Non-pigmented ciliary epithelial cell (primary cell): ENCODE measurements at places on chromosomes 12 and 14.

DNA sequence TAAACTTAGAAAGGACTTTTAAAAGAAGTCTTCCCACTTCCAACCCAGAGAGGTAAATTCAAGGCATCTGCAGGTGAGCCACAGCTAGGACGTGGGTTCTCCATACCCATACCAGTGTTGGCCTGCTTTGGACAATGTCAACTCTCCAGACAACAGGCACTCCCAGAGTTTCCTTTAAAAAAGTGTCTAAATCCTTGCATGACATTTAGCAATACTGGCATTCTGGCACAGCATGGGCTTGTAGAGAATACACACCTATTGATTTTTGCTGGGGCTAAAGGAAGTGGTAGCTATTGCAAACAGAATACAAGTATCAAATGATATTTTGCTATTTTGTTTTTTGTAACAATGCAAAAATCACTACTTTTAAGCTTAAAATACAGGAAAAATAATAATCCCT lies 25.8 kb upstream of the DICER1 start:
- DNase-seq: no peak

- DNase-seq: no peak
Measured at GRCh38 chr12:97006585-97006984, 99.5 kb downstream of the NEDD1 start.

DNA sequence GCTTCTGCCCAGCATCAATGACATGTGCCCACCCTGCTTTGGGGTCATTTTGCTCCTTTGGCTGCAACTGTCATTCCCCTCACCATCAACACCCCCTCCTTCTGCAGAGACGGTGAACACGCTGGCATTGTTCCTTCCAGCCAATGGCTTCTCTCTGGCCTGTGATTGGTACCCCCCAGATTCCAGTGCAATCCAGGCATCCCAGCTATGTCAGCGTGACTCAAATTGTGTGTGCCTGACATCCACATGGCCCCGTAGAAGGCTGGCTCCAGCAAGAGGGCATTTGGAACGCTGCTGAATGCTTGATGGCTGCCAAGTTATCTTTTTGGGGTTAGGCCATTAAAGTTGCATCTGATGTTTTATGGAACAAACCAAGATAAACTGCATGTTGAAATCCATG lies 21.0 kb upstream of the CCND2 start:
- DNase-seq: no peak

GRCh38 chr14:81164167-81164774 lies 56.5 kb downstream of the GTF2A1 start:
- peak; percentile 51 for DNase-seq

DNA sequence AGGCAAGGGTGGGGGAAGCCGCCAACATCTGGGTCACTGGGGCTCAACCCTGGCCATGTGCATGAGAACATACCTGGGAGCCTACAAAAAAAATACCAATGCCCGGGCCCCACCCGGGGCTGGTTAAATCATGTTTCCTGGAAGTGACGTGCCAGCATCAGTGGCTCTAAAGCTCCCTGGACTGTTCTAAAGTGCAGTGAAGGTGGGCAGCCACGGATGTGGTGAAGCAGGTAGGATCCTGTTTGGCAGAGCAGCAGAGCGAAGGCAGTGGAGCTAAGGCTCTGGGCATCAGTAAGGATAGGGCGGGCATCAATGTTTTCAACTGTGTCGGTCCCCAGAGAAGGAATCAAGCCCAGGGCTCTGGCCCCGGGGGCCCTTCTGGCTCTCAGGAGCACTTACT lies 525 bp upstream of the GPR68 start:
- DNase-seq: no peak

DNA sequence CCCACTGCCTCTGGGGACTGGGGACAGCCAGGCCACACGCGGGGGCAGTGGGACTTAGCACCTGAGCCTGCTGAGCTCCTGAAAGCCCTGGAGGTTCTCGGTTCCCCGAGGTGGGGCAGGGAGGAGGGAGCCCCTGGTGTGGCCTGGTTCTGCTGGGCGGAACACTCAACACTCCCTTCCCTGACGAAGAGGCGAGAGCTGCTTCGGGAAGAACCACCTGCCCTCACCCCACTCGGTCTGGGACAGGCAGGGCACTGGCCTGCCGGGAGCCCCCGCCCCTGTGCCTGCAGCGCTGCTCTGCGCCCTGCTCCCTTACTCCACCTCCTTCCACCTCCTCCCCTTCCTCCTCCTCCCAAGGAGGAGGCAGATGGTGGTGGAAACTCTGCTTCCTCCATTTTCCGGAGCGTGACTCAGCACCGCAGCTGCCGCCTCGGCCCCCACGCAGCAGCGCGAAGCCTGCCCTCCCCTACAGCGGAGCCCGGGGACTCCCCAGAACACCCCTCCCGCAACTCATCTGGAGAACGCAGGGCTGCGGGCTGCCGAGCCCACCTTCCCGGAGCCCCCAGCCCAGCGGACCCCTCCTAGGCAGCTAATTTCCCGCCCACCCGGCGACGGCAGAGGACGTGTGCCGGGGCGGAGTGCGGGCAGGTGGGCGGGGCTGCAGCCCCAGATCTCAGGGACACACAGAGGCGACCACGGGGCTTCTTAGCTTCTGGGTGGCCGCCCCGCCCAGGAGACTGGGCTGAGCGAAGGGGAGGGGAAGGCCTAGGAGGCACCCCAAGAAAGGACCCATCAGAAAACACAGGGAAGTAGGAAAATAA lies 11.7 kb upstream of the INF2 start:
- DNase-seq: peak; percentile 48

DNA sequence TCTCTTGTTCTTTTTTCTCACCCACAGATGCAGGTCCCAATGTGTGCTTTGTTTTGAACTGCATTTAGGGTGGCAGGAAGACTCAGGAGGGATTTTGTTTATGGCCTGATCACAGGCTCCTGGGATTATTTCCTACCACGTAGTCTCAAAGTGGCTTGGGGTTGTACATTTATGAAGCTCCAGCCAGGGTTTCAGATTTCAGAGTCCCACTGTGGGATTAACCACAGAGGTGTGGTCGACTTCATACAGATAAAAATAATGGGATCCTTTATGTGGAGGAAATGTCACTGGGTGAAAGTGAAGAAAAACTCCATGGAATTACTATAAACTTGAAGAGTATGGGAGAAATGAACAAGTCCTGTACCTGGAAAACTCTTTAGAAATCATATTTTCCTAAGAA lies 14.2 kb upstream of the PPP1R1A start:
- DNase-seq: no peak

- DNase-seq: no peak
Measured at GRCh38 chr12:52054833-52055730, 3.8 kb downstream of the NR4A1 start.

GRCh38 chr12:79426121-79426520 lies 264.6 kb downstream of the PAWR start:
- no peak for DNase-seq

GRCh38 chr14:54048311-54048710 lies 91.7 kb upstream of the BMP4 start:
- no peak for DNase-seq

DNA sequence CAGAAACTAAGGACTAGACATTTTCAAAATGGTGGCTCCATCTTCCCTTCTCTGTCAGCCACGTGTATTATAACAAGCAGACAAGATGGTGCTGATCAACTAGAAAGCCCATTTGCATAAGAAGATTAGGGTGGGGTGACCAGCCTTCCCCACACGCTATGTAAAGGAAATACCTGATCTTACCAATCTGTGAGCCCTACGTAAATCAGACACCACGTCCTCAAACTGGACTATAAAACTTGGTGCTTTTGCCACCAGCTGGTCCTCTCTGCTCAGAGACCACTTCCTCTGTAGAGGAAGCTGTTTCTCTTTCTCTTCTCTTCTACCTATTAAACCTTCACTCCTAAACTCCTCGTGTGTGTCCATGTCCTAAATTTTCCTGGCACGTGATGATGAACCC lies 101.1 kb upstream of the PLEKHG7 start:
- DNase-seq: no peak

DNA sequence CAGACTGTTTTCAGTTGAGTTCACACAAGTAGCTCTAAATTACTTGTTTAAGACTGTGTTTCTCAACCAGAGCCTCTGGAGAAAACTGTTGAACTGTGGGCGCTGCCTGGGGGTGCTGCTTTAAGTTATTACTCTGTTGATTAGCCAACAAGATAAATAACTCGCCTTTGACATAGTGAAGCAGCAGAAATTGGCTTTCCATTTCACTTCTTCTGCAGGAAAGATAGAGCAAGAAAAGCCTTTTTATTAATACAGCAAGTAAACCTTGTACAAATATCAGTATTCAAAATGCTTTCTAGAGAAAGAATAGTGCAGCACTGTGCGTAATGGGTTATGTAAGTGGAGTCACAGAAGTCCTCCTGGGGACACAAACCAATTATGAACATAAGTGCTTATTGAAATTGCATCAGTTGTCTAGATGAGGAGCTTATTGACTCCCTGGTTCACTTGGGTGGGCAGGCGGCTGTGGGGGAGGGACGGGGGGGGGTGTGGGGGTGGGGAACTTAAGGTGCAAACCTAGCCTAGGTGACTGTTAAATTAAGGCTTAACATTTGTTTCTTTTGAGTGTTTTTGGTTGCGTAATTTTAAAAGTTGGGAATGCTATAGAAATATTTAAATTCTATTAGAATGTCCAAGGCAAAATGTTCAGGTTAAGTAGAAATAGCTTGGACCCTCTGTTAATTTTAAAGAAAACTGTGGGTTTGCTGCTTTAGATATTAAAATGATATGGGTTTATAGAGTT lies 6.3 kb downstream of the FRS2 start:
- no peak for DNase-seq

DNA sequence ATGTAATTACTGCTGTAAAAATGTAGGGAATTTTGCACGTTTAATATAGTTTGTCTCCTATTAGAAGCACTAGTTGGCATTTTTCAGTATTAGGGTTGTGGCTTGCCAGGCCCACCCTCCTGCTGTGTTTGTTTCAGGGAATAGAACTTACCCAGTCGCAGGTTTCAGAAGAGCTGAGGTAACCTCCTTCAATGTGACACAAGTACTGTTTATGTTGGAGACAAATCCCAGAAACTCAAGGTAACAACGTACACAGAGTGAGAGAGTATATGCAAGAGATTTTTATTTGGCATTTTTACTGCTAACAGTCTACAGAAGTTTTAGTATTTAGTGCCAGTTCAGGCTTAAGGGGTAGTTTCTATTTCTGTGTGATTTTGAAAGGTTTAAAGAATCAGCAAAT lies 284.3 kb downstream of the RAD51B start:
- DNase-seq: no peak

- no peak for DNase-seq
Measured at GRCh38 chr14:54332490-54332889, 64.3 kb upstream of the CDKN3 start.

GRCh38 chr12:112285600-112286401 lies 96.4 kb downstream of the HECTD4 start:
- no peak for DNase-seq

DNA sequence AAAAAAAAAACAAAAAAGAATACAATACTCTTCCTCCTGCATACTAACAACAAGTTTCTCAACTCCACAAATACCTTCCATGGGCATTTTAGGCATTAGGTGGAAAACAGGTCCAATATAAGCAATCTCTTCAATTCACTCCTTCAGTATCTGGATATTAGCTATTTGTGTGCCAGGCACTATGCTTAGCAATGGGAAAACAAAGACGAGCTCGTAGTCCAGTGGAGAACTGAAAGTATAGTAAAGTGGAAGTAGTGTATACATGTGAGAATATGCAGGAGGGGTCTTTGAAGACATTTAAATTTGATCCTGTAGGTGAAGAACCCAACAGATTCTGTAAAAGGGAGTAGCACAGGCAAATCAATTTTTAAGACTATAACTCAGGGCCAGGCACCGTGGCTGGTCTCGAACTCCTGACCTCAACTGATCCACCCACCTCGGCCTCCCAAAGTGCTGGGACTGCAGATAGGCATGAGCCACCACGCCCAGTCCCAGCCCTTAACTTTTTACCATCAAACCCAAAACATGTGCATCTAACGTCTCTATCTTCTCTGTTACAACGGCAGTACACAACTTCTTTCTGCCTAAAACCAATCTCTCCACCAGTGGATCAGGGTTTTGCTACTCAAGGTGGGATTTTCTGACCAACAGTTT lies 10.6 kb downstream of the HECTD1 start:
- no peak for DNase-seq

DNA sequence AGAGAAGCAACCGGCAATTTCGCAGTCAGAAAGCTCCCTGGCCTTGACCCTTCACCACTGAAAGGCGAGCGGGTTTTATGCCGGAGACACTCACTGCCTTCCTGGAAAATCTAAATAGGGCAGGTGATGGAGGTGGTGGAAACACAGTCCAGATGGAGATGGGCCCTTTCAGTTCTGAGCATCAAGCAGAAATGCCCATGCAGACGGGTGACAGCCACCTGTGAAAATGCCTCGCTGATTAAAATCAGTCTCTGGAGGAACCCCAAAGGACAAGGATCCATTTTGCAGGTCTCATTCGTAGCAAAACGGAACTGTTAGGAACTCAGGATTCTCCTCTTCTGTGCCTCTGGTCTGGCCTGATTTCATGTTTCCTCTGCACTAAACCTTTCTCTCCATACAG lies 74.2 kb downstream of the FZD10 start:
- no peak for DNase-seq

GRCh38 chr14:57656853-57657252 lies 163.2 kb upstream of the CCDC198 start:
- no peak for DNase-seq

GRCh38 chr14:63909984-63910383 lies 57.2 kb downstream of the SYNE2 start:
- no peak for DNase-seq

DNA sequence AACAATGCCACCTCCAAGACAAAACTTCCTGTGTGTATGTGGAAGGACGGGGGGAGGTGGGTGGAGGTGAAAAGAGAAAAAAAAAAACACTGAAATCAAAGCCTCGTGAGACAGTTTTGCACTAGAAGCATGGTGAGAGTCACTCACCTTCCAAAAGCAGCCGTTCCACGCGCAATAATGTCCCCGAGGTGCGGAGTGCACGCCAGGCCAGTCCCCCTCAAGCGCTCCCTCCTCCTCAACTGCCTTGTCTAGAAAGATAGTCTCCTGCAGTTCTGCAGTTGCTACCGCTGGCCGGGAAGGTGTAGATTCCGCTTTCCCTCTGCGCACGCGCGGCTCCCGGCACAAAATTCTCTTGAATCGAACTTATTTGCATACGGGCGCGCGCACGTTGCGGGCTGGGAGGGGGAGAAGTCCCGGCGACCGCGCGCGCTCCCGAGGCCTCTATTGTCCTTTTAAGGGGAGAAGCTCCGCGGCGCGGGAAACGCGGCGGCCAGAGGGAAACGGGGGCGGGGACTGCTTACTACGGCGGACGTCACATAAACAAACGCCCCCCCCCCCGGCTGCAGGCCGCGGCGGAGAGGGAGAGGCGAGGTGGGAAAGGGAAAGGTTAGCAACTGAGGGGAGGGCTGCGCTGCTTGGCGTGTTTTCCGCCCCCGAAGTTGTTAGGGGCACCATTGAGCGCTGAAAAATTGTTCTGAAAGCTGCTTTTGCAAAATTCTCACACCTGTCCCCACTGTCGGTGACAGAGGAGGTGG lies at the start of gene SINHCAF:
TSS of gene SINHCAF (minus strand) at position 274 of the 755 bp plus-strand sequence. CDS start 27,946 bp downstream, outside the sequence.
- DNase-seq: peak; percentile 87

GRCh38 chr14:24422694-24423601 lies 6.5 kb downstream of the CBLN3 start:
- no peak for DNase-seq

- no peak for DNase-seq
Measured at GRCh38 chr12:32211900-32212156, 105.2 kb downstream of the BICD1 start.

GRCh38 chr14:62015243-62015642 lies 253.0 kb downstream of the SNAPC1 start:
- no peak for DNase-seq

- DNase-seq: no peak
Measured at GRCh38 chr12:70608184-70608583, 29.0 kb downstream of the PTPRB start.

- no peak for DNase-seq
Measured at GRCh38 chr12:53674977-53675700, 744 bp downstream of the ATP5MC2 start.

- peak; percentile 36 for DNase-seq
Measured at GRCh38 chr12:131990066-131990979, 40.6 kb downstream of the EP400 start.
